Fibroblast of the aortic adventitia (primary cell): ENCODE measurements at places on chromosomes 12 and 14.

GRCh38 chr12:92556637-92557421, 146.0 kb upstream of the PLEKHG7 start:
- no peak for DNase-seq

DNA sequence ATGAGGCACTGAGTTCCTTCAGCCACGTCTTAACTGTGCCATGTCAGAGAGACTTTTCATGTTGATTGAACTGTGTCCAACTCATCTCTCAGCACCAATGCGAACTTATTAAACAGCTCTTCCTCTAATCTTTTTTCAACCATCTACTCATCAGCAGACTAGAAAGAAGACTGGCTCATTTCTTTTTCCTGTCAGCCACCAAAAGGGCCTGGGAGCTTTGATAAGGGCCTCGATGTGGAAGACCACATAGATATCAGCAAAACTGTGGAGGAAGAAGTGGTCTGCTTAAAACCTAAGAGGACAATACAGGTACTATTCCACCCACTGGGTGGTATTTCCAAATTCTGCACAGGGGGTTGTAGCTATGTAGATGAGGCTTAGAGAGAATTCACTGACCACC, 3.6 kb upstream of the PLXNC1 start:
- no peak for DNase-seq

- DNase-seq = peak; percentile 57
Measured at GRCh38 chr14:34059925-34060650, 109.2 kb upstream of the EGLN3 start.

- no peak for DNase-seq
Measured at GRCh38 chr12:123762715-123763052, 583 bp downstream of the DNAH10 start.

- no peak for DNase-seq
Measured at GRCh38 chr12:116018282-116018681, 259.2 kb downstream of the MED13L start.

GRCh38 chr14:71261206-71261605, 353.9 kb downstream of the PCNX1 start:
- DNase-seq = peak; percentile 34

DNA sequence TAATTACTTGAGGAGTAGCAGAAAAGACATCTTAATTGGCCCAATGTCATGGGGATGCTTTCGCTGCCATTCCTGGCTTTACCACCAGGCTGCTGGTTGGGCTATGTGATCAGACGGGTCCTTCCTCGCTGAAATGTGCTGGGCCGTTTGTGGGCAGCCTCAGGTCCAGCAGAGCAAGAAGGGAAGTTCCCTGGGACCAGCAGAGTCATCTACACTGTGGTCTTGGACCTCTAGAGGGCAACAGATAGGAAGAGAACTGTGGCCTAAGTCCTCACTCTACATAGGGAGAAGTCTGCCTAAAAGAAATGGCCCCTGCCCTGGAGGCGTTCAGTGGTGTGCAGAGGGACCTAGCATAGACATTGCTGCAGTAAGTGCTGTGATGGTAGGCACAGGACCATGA, 10.9 kb downstream of the EVL start:
- peak; percentile 27 for DNase-seq

DNA sequence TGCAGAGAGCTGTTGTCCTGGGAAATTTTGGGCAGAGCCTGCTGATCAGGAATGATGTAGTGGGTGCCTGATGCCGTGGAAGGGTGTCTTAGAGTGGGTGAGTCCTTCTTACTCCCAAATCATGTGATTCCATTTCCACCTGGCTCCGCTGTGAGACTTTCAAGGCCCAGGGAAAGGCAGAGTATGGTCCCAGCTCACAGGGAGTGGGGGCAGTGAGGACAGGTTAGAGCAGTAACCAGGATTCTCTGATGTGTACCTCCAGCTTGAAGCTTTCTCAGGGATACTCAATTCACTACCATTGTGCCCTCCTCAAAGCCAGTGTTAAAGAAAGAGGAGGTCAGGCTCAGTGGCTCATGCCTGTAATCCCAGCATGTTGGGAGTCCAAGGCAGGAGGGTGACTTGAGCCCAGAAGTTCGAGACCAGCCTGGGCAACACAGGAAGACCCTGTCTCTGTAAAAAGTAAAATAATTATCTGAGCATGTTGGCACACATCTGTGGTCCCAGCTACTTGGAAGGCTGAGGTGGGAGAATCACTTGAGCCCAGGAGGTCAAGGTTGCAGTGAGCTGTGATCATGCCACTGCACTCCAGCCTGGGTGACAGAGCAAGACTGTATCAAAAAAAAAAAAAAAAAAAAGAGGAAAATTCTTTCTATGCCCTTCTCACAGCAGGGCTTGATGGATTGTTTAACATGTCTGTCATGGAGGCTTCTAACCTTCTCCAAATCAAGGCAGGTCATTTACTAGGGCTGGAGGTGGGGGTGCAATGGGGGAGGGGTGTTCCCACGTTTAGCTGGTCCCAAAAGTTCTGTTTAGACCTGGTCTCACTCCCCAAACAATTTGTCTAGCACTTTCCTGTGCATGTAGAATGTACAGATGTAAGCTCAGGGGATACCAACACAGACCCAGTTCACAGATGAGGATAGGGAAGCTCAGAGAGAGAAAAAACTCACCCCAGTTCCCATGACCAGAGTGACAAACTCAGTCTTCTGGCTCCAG, 12.5 kb upstream of the IQSEC3 start:
- no peak for DNase-seq

DNA sequence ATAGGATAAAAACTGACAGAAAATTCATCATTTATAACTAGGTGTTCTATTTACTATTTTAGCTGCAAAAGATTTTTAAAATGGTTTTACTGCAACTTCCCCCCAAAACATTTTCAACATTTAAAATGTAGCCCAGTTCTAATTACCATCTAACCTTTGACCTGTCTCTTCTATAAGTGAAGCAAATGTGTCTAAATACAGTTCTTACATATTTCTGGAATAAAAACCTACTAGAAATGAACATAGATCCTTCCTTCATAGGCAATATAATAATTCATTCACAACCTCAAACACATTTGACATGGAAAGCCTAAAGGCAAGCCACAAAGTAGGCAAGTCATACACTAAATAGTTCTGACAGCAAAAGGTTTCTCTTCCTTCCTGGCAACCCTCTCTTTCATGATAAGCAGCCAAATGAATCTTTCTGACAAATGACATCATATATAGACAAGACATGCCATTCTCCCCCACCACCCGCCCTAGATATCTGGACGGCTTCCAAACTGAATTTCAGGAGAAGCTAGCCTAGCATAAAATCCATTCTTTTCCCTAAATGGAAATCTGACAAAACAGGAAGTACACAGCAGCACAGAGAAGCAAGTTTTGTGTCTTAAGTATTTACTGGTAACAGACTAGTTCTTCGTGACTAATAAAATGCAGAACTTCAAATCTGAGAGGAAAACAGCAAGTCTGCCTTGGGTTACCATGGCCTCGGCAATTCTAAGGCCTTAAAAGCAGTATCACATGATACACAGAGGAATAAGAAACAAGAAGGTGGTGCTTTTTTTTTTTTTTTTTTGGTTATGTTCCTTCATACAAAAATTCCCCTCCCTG, 17.2 kb upstream of the ARID4A start:
- peak; percentile 92 for DNase-seq
